Activated CD8-positive, alpha-beta T cell treated with anti-CD3 and anti-CD28 coated beads, Interleukin-2, amount 10 ng/mL, durations not matched to agents 7 days and 5 days (primary cell): ENCODE measurements at places on chromosomes 5 and 9. TPM values are rescaled to one million over a fixed set of nuclear protein-coding genes. Genes with fewer than 3 reads are reported as not detected.

GRCh38 chr5:42235837-42236236, 187.4 kb upstream of the GHR start:
- no peaks in the 10 kb centered on the region for H3K27me3 ChIP-seq
- H3K27ac ChIP-seq, result no peak overlapping the region
- no peaks in the 10 kb centered on the region for H3K36me3 ChIP-seq
- H3K4me1 ChIP-seq, result no peaks in the 10 kb centered on the region
- no peak overlapping the region for H3K4me3 ChIP-seq

DNA sequence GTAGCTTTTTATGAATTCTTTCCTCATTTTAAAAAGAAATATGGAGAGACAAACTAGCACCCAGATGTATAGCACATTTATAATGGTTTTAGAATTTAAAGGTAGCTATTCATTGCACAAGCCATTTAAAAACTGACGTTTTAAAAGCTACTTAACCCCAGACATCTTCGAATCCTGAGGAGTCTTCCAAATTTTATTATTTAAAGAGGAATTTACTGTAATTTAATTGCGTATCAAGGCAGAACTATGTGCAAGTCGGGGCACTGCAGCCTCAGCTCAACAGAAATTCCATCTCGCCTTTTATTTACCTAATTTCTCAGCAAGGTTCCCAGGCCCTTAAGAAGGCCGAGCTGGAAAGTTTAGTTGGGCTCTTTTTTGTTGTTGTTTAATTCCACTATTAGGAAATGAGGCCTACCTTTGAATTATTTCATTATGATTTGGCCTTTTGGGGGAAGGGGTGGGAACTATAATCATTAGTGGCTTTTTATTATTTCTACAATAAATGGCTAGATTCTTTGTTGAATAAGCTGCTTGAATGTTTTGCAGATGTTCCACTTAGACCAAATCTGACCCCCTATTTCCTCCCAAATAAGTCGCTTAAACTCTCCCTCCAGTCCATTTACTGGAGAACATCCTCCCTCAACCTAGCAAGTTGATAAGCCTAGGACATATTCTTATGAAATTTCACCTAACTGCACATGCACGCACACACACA, 20.2 kb downstream of the NR2F1 start:
- peaks cover 40% of the 10 kb centered on the region for H3K27me3 ChIP-seq
- no peak for DNase-seq
- no peak overlapping the region for H3K27ac ChIP-seq
- H3K36me3 ChIP-seq, result peaks cover 9% of the 10 kb centered on the region

- no peak overlapping the region for H3K4me3 ChIP-seq
- no peaks in the 10 kb centered on the region for H3K27me3 ChIP-seq
- DNase-seq, result no peak
- peaks cover 34% of the 10 kb centered on the region for H3K36me3 ChIP-seq
Observed at GRCh38 chr9:128635266-128636023, 21.2 kb downstream of the DYNC2I2 start.

DNA sequence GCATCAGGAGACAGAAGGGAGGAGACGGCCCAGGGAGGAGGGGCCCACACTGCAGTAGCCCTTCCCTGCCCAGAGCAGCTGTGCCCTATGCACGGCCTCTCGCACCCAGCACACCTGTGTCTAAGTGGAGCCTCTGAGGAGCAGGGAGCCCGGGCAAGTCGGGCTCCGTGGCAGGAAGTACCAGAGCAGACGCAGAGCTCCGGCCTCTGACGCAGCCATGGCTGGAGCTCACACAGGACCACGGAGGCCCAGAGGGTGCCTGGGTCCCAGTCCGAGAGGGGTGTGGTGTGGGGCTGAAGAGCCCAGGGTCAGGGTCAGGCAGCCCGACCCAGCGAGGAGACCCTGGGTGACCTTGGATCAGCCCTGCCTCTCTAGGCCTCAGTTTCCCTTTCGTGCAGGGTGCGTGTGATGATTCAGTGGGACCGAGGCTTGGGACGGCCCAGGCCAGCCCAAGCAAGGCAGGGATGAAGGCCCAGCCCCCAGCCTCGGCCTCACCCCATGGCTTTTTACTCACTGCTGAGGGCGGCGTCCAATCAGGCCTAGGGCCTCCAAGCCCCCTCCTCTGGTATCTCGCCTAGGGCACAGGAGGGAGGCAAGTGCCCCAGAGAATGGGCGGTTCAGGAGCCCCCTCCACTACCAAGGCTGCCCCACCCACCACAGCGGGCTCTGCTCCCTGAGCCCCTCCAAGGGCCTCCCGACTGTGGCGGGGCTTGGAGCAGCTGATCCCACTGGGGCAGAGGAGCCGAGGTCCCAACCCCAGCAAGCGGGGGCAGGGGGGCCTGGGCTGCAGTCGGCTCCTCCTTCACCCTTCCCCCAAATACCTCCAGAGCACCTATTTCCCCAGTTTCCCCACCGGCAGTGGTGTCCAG, 4.3 kb upstream of the AGPAT2 start:
- H3K27me3 ChIP-seq, result peaks cover 6% of the 10 kb centered on the region
- H3K27ac ChIP-seq, result no peak overlapping the region
- H3K4me1 ChIP-seq, result peaks cover 11% of the 10 kb centered on the region
- DNase-seq, result no peak
- no peaks in the 10 kb centered on the region for H3K36me3 ChIP-seq
- no peak overlapping the region for H3K4me3 ChIP-seq

DNA sequence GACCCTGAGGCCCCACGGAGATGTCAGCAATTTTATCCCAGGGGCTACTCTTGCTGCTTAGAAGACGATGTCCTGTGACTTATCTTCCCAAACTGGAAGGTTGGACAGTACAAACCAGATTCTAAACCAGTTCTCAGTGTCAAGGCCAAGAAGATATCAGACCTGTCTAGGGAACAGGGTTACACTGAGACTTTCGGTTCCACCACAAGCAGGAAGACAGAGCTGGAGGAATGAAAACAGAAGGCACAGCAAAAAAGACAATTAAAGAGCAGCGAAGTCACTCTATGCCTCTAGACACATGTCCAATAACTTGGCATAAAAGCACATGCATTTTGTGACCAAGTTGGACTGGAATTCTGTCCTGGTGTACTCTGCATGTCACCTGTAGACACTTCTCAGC, 73.4 kb upstream of the TMEM252 start:
- peaks cover 2% of the 10 kb centered on the region for H3K27me3 ChIP-seq
- H3K4me1 ChIP-seq, result no peaks in the 10 kb centered on the region
- no peaks in the 10 kb centered on the region for H3K36me3 ChIP-seq
- H3K4me3 ChIP-seq, result no peak overlapping the region
- DNase-seq, result no peak
- H3K27ac ChIP-seq, result no peak overlapping the region

DNA sequence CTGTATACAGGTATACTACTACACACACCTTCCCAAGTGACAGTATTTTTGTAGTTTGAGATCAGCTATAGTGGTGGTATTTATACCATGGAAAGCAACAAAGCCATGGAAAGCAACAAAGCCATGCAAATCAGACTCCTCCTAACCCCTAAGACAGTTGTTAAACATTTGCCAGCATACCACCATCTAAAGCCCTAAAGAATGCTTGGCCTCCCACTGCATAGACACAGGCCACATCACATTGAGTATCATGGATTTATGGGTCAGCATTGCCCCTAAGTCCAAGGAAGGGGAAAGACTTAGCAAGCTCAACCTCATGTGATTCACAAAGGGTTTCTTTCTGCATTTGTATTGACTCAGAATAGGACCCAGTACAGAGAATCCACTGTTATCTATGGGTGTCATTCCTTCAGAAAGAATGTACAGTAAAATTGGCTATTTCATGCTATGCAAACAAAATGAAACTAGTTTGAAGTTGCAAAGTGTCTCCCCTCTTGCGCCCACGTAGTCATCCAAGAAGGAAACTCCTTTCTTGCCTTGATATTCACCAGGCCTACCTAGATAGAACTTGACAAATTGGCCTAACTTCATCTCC, 70.4 kb upstream of the IQGAP2 start:
- no peak overlapping the region for H3K27ac ChIP-seq
- H3K36me3 ChIP-seq, result peaks cover 4% of the 10 kb centered on the region
- H3K4me3 ChIP-seq, result no peak overlapping the region
- no peak for DNase-seq
- no peaks in the 10 kb centered on the region for H3K27me3 ChIP-seq

- H3K4me1 ChIP-seq, result no peaks in the 10 kb centered on the region
- H3K4me3 ChIP-seq, result no peak overlapping the region
- H3K36me3 ChIP-seq, result peaks cover 9% of the 10 kb centered on the region
- DNase-seq, result no peak
- no peaks in the 10 kb centered on the region for H3K27me3 ChIP-seq
- H3K27ac ChIP-seq, result no peak overlapping the region
Observed at GRCh38 chr5:1824109-1824821, 23.1 kb downstream of the NDUFS6 start.

The SH2D3C gene
- 75.6 TPM for total RNA-seq
